ENCODE measurements at places on chromosomes 6 and 20.

- no peak for DNase-seq
Observed at GRCh38 chr6:115830895-115831294, 229.8 kb downstream of the FRK start.

GRCh38 chr6:45488889-45489288, 111.2 kb upstream of the SUPT3H start:
- DNase-seq = peak; percentile 14

DNA sequence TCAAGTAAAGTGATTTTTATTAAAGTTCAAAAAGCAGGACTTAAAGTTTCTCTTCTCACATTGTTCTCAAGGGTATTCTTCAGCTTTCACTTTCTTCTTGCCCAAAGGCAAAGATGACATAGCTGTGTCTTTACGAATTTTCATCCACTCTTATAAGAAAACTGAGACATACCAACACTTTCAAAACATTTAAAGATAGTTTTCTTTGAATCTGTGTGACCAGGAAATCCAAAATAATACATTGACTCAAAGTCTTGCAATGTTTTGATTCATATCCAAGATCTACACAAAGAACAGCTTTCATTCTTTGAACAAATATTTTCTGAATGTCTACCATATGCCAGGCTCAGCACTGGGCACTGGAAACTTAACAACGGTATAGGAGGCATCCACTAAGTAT, 117.9 kb downstream of the SIM1 start:
- no peak for DNase-seq

GRCh38 chr20:37886851-37887297, 16.1 kb upstream of the VSTM2L start:
- DNase-seq = no peak

- no peak for DNase-seq
Observed at GRCh38 chr20:3420211-3420707, 12.8 kb upstream of the DNAAF9 start.

All from stimulated activated naive CD4-positive, alpha-beta T cell (primary cell).